ENCODE measurements at places on chromosomes 5 and 9.

- DNase-seq = no peak
These were observed 5.3 kb downstream of the SLC25A25 start for GRCh38 chr9:128073253-128073886.

- DNase-seq = no peak
These were observed 424.6 kb downstream of the MED10 start for GRCh38 chr5:5953584-5954274.

GRCh38 chr5:10631316-10631996 is 67.6 kb downstream of the ANKRD33B start:
- no peak for DNase-seq

DNA sequence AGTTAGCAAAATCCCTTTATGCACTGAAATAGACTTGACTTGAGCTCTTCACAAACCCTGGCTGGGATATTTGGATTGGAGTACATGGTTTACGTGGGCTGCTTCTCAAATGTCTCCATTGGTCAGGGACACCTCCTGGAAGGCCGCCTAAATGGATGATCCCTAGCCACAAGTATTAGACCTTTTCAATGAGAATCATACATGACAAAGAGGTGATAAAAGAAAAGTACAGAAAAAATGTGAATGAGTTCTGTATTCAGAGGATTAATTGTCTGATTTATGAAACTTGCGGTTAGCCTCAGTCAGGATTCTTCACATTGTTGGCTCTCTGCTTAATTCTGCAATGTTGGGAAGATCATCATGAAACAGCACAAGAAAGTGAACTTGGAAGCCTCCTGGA is 752.8 kb upstream of the ADAMTS16 start:
- DNase-seq = no peak

GRCh38 chr5:145393426-145393825 is 441.7 kb downstream of the PRELID2 start:
- no peak for DNase-seq

DNA sequence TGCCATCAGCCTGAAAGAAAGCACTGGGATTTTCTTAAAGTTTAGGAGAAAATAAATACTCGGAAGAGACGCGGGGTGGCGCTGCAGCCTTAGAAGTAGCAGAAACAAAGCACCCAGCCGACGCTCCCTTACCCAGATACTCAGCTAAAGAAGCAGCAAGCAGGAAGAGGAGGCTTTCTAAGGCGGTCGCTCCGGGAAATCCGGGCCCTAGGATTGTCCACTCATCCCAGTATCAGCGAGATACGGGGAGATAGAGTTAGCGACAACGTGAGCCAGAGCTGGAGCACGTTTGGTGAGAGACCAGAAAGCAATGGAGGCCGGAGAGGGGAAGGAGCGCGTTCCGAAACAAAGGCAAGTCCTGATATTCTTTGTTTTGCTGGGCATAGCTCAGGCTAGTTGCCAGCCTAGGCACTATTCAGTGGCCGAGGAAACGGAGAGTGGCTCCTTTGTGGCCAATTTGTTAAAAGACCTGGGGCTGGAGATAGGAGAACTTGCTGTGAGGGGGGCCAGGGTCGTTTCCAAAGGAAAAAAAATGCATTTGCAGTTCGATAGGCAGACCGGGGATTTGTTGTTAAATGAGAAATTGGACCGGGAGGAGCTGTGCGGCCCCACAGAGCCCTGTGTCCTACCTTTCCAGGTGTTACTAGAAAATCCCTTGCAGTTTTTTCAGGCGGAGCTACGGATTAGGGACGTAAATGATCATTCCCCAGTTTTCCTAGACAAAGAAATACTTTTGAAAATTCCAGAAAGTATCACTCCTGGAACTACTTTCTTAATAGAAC is at the start of gene PCDHB2:
PCDHB2 (plus strand) TSS at position 135 of the 782 bp plus-strand sequence; CDS start at position 311, 176 bp downstream.
- DNase-seq = no peak

DNA sequence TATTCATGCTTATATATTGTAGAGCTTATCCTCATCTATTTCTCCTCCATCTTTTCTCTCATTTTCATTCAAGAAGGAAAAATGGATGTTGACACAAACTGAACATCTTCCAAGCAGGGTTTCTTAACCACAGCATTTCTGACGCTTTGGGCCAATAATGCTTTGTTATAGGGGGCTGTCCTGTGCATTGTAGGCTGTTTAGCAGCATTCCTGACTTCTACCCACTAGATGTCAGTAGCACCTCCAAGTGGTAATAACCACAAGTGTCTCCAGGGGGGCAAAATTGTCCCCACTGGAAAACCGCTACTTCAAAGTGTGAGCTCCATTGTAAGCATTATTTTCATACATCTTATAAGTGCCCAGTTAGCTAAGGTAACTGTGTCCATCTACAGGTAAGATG is 2.6 kb upstream of the TXNDC8 start:
- no peak for DNase-seq

DNA sequence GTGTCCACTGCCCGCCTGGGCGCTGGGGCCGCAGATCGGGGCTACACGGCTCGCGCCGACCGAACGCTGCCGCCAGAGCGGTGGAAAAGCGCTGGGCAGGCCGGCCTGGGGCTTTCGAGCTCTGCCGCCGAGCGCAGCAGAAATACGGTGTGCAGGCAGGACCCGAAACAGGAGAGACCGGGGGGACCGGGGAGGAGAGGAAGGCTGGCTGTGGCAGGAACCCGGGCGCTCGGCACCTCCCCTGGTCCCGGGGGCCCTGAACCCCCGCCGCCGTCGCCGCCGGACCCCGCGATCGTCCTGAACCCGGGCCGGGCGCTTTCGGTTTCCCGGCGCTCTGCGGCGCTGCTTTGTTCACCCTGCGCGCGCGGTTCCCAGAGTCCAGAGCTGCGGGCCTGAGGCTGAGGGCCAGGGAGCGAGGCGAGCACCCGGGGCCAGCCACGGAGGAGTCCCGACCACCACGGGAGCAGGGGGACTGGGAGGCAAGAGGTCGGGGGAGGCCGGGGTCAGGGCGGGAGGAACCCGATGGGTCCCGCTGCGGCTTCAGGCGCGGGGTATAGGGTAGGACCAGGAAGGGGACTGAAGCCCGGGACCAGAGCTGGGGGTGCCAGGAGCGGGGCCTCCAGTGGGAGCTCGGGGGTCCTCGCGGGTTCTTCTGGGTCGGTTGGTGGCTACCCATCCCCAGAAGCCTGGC is 12.0 kb downstream of the IRX2 start:
- DNase-seq = no peak

DNA sequence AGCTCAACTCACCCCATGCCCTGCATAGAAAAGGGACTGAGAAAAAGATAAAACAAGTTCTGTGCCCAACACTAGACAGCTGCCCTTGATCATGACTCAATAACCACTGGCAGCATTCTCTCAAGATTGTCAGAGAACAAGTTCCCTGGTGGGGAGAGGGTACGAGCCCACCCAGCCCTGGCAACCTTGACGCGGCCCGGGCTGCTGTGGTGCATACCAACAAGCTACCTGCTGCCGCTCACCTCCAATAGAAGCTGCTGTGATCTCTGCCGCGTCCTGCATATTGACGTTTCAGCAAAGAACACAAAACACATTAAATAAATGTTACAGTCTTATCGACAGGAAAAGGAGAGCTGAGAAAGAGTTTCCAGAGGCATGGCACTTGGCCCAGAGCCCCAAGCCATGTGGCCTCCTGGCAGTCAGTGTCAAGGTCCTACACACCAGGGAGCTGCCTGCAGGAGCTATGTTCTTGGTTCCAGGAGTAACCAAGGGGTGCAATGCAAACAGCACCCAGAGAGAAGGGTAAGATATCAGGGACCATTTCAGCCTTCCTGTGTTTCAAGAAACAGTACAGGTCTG is 28.3 kb downstream of the WHRN start:
- no peak for DNase-seq

DNA sequence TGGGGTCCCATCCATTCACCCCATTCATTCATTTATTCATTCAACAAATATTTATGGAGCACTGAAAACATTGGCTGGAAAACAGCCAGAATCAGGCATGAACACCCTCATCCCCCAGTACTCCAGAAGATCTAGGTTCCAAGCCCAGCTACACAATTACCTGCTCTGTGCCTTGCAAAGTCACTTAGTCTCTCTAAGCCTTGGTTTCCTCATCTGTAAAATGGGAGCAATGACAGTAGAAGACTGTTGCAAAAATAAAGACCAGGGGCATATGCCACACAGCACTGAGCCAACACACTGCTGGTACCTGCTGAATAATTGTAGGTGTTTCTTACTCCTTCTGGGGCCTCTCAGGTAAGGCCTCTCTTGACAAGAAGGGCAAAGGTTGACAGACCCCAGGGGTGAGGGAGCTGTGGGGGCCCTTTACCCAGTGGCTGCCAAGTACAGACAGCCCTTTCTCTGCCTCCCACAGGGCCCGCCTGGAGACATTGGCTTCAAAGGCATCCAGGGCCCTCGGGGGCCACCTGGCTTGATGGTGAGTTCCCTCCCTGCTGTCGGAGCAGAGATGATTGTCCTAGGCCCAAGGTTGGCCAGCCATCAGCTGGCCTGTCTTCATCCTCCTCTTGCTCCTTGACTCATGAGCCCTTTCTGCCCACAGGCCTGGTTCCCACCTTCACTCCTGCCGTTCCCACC is 22.6 kb upstream of the ORM1 start:
- no peak for DNase-seq

- no peak for DNase-seq
These were observed 81.8 kb downstream of the NLN start for GRCh38 chr5:65803699-65804391.

GRCh38 chr9:89658931-89659330 is 54.1 kb downstream of the GADD45G start:
- no peak for DNase-seq

DNA sequence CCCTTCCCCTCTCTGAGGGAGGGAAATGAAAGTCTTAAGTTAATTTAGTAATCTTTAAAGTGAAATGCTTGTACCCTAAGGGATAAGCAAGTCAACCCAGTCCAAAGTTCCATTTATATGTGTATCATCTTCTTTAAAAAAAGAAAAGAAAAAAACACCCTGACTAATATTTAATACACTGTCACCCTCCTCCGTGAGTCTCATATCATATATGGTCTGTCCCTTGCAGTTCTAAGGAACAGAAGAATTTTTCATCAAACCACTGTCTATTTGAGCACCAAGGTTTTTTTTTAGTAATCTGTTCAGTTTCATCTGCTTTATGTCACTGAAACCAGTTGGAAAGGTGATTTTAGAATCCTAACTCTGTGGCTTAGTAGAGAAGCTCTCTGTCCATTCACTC is 15.2 kb downstream of the TNIP1 start:
- no peak for DNase-seq

DNA sequence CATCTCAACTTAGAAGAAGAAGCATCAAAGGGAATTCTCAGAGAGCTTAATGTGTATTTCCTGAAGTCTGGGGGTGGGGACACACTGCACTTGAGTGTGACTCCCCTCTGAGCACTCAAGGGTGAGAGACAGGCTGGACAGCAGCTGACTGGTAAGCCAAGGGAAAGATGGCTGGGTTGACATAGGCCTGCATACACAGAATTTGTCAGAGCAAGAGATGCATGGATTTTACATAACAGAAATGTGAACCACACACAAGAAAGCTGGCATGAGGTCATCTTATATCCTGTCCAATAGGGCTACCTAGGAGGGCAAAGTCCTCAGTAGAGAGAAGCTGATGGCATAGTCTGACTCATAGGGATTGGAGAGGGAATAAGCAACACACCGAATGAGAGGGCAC is 114.3 kb upstream of the EPB41L4A start:
- DNase-seq = no peak

GRCh38 chr5:98839469-98840383 is 66.3 kb downstream of the RGMB start:
- no peak for DNase-seq

DNA sequence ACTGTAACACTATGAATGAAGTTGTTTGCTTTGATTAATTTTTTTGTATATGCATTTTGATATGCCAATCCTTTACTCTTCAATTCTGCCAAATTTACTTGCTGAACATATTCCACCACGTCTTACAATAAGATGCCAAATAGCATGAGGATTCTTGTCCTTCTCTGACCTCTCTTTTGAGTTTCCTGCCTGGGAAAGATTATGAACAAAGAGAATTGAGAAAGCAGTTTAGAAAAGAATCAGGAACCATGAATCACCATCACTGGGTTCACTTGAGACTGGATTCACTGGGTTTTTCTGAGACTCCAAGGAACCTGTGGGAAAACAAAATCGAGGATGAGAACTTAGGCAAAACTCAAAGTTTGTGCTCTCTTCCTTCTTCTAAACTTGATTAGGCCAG is 256.5 kb downstream of the CETN3 start:
- no peak for DNase-seq

GRCh38 chr5:85741972-85742371 is 875.8 kb upstream of the COX7C start:
- DNase-seq = no peak

DNA sequence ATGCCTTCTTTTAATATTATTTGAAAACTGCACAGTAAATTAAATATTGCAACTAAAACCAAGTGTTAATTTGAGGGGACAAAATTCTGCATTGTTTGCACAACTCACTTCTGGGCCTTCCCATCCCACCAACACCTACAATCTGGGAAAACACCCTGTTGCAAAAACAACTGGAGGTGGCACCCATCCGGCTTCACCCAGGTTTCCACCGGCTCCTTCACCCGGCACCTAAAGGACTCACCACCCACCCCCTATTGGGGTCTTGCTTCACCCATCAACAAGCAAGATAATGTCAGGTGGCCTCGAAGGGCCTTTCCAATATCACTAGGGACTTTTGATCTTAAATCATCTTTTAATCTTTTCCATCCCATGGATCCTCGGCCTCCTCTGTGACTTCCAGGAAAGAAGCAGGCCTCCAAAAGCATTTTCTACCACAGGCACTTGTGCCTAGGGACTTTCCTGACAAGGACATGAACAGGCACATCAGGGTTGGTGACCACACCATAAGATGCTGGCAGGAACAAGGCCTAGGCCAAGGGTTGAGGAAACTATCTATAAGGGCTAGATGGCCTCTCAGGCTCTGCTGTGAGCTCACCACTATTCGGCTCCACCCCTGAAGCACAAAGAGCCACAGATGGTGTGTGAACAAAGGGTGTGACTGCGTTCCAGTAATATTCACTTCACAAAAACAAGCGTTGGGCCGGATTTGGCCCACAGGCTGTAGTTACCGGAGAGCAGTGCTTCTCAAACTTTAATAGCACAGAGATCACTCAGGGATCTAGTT is 205.1 kb downstream of the AUH start:
- DNase-seq = no peak

- no peak for DNase-seq
These were observed 156.5 kb upstream of the PITX1 start for GRCh38 chr5:135190416-135191083.

DNA sequence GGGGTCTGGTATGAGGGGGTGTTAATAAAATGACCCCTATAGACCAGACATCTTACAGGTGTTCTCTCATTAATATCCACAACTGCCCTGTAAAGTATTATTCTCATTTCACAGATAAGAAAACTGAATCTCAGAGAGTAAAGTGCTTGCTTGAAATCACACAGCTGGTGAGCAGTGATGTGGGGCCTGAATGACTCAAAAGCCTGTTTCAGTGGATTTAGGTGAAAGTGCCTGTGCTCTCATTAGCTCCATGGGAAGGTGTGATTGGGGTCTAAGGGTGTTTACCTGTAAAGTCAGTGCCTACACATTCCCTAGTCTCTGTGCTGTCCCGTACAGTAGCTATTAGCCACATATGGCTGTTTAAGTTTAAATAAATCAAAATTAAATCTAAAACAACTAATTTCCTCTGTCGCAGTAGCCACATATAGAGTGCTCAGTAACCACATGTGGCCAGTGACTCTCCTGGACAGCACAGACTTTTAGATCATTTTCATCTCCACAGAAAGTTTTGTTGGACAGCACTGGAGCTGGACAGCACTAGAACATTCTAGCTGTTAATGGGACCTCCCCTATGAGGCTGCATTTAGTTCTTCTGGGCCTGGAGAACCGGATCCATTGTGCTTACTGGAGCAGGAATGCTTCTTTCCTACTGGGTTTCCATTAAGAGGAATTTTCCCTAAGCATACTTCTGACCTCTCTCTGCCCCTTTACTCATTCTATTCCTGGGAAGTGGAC is 52.5 kb upstream of the SEMA6A start:
- no peak for DNase-seq

- no peak for DNase-seq
These were observed 83.4 kb upstream of the DMRT1 start for GRCh38 chr9:758146-758545.
